ENCODE measurements at places on chromosomes 4 and X.
A peak's percentile ranks its signal among the peaks of the same experiment; 100 is the strongest.

- DNase-seq = peak; percentile 66
Observed at GRCh38 chr4:26936284-26937065, 75.8 kb downstream of the STIM2 start.

DNA sequence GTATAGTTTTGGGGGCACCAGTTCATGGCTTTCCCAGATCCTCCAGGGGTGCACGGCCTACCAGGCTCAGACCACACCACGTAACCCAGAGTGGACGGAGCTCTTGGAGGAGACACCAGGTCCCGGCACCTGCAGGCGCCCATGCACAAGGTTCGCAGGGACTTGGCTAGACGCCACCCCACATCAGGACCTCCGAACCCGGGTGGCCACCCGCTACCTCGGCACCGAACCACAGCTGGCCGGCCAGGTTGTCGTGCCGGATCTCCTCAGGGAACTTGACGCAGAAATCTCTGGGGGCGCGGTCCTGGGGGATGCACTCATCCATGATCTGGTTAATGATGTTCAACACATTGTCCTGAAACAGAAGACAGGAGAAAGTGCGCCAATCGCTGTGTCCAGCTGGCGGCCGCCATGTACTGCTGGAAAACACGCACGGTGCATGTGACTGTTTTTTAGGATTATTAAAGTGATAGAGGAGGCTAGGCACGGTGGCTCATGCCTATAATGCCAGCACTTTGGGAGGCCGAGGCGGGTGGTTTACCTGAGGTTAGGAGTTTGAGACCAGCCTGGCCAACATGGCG lies 77.1 kb downstream of the ZFYVE28 start:
- no peak for DNase-seq

- DNase-seq = no peak
Observed at GRCh38 chr4:188263321-188263720, 124.1 kb downstream of the TRIML1 start.

DNA sequence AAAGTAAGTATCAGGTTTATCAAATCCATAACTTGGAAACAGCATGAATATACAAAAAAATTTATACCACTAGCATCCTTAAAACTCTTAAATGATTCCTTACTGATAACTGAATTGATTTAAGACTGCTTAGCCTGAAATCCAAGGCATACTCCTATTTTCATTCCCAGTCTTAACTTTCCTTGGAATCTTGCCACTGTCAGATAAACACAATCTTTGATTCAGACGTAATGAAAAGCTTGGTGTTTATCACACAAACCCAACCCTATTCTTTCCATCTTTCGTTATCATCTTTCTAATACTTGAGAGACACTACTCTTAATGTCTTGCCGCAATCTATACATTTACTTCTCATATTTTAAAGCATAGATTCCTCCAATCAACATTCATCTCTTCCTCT lies 19.1 kb downstream of the C4orf17 start:
- no peak for DNase-seq

- DNase-seq = no peak
Observed at GRCh38 chr4:119508281-119508680, 120.3 kb downstream of the PDE5A start.

DNA sequence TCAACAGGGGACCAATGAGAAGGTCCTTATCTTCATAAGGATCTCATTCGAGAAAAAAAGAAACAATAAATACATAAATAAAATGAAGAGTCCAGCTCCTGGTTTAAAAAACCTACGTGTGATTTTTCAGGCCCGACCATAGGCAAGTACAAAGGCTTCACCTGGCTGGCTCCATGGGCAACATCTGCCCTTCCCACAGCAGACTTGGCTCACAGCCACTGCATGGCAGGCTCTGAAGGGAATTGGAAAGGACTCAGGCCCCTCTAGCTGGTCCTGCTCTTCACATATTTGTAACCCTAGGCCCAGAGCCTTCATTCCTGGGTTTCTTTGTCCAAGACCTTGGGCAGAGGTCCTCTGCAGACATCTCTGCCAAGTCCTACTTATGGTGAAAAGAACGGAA lies 228.1 kb downstream of the QDPR start:
- no peak for DNase-seq

GRCh38 chr4:6582889-6583490 lies 8.0 kb downstream of the MAN2B2 start:
- peak; percentile 95 for DNase-seq

GRCh38 chr4:763922-764321 lies 58.3 kb downstream of the PCGF3 start:
- peak; percentile 43 for DNase-seq

GRCh38 chrX:11537141-11537540 lies 128.6 kb downstream of the ARHGAP6 start:
- no peak for DNase-seq

- DNase-seq = no peak
Observed at GRCh38 chr4:2789351-2789750, 3.5 kb upstream of the SH3BP2 start.

- DNase-seq = no peak
Observed at GRCh38 chr4:106318511-106318910, 2.2 kb downstream of the AIMP1 start.

- peak; percentile 31 for DNase-seq
Observed at GRCh38 chr4:136713140-136713539, 819.2 kb downstream of the PCDH18 start.

DNA sequence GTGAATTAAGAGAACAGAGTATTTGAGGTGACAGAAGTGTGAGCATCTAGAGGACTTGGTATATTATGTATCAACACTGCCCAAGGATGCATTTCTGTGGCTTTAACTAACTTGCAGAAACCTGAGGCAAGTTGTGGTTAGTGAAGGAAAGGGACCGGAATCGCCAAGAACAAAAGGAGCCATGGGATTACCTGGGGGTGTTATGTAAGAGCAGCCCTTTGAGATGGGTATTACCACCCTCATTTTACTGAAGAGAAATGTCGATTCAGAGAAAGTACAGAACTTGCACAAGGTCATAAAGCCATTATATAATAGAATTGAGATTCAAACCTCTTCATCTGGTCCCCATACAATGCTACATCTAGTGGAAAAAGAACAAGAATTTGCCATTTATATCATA lies 14.3 kb downstream of the TENM3 start:
- DNase-seq = no peak

DNA sequence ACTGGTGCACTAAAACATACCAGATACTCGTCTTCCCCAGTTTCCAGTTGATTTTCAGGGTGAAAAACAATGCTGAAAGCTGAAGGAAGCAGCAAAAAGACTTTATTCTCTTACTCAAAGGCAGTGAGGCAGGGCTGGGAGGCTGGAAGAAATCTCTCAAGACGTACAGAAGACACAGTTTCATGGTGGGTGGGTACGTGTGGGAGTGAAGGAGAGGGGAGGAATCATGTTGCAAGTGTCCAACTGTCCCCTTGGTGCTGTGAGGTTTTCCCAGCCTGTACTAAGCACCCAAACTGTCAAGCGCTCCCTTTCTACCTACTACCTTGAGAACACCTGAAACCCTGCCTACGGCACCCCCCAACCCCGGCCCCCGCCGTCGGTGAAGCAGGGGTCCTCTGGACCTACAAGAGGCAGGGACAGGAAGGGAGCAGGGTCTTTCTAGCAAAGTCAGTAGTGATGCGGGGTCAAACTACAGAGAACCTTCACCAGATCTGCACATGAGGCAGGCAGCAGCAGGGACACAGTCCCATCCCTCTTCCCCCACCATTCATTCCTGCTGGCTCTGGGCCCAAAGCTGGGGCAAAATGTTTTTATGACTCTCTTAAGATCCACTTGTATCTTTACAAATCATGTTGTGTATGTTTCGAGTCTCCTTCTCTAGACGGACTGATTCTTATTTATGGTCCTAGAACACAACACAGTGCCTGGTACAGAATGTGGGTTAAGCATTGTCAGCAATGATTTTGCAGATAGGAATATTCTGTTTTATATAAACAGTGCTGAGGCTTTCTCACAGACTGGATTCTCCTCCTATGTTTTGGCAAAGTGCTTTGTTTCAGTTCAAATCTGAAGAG lies 2.4 kb upstream of the SETD7 start:
- DNase-seq = no peak

DNA sequence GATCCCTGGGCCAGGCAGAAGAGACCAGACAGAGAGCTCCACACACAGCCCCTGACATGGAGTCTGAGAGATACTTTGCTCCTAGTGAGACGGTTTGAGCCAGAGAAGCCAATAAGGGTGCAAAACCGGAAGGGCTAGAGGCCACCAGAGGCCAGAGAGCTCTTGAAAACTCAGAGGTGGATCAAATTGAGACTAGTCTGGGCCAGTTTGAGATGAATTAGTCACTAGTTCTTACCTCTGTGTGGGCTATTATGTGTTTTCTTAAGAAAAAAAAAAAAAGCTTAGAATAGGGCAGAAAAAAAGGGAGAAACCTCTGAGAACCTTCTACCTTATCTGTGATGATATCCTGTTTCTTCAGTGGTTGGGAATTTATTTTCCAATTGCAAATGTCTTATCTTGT lies 110.4 kb upstream of the EDNRA start:
- DNase-seq = no peak

GRCh38 chr4:89364541-89364940 lies 56.9 kb upstream of the GPRIN3 start:
- no peak for DNase-seq

GRCh38 chrX:1181170-1181569 lies 31.3 kb downstream of the CRLF2 start:
- no peak for DNase-seq

All from osteoblast (primary cell).